ENCODE measurements at places on chromosomes 12 and 14.

DNA sequence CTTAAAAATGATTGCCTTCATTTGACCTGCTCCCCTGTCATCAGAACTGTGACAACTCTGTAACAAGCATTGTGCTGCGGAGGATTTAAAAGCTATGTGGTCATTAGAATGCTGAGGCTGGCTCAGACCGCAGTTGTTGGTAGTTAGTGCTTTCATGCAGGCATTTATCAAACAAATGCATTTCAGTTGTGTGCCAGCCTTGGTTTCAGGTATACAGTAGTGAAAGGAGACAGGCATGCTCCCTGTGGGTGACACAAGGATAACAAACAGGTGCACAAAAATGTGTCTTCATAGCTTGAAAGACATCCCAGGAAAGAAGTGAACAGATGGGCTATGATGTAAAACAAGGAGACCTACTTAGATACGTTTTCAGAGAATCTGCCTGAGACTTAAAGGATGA, 60.6 kb downstream of the MARK3 start:
- no peak for DNase-seq

DNA sequence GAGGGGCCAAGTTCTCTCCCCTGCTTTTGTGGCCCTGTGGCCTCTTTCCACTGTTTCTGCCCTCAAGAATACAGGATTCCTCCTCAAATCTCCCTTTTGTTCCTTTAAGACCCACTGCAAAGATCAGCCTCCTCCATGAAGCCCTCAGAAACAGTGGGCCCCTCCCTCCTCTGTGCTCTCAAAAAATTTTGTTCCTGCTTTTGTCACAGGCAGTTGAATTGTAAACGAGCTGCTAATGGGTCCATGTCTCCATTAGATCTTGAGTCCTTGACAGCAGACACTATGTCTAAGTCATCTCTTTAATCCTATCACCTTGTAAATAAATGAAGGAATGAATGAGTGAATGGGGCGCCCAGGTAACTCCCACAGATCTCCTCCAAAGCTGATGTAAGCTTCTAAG, 175.2 kb downstream of the ESRRB start:
- no peak for DNase-seq

DNA sequence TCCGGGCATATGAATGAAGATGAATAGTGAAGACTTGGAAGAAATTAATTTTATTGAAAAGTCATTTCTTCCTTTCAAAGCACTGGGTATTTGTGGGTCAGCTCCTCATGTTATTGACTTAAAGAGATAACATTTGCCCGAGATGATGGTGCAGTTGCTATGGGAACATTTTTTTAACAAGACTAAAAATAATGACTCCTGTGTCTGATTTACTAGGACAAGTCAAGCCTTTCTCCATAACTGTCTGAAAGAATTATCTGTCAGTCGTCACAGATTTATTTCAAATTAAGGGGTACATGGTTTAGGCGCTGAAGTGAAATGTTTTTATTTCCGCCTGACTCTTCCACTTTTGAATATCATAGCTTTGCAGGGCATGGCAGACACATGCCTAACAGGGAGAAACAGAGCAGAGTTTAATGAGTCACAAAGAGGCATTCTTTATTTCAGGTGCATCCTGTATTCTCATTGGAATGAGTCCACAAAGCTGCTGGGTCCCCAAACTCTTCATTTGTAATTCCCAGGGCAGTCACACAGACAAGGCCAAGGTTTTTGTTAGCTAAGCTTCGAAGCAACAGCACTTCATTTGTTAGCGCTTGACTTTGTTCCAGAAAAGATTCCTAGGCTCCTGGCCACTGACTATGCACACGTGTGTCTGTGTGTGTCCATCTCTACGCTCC, 4.3 kb upstream of the GPHB5 start:
- no peak for DNase-seq

GRCh38 chr14:80475074-80475473, 263.8 kb upstream of the DIO2 start:
- no peak for DNase-seq

GRCh38 chr14:71388336-71388735, 481.1 kb downstream of the PCNX1 start:
- DNase-seq: no peak

DNA sequence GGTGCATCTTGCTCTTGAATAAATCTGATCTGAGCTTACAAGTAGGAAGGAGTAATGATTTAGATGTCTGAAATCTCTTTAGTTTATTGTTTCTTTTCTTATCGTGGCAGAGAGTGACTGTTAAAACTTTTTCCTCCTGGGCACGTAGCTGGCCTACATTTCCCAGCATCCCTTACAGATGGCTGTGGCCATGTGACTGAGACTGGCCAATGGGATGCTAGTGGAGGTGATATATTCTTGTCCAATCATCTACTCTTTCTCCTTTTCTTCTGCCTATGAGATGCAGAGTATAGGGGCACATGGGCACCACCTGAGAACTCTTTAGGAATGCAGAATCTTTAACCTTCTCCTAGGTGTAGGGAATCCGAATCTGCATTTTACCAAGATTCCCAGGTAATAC, 237.3 kb downstream of the RGS6 start:
- no peak for DNase-seq

GRCh38 chr14:100224229-100224866, 14.6 kb upstream of the YY1 start:
- DNase-seq: no peak

GRCh38 chr14:104356738-104357688, 218.6 kb downstream of the KIF26A start:
- DNase-seq: peak; percentile 56

DNA sequence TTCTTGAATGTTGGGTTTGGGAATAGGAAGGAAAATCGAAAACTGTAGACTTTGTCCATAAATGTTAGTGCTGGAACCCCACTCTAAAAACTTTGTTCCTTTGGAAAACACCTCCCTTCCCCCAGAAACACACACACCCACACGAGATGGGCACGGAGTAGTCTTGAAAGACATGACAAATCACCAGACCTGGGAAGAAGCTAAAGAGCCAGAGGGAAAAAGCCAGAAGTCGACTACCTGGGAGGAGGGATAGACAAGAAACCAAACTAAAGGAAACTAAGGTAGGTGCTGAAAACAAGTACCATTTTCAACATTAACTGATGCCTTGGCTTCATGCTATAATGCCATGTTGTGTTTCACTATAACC, 925 bp upstream of the NANOG start:
- DNase-seq: peak; percentile 58

All from islet precursor cell (in vitro differentiated cells).